ENCODE measurements at places on chromosomes 6 and 20.

DNA sequence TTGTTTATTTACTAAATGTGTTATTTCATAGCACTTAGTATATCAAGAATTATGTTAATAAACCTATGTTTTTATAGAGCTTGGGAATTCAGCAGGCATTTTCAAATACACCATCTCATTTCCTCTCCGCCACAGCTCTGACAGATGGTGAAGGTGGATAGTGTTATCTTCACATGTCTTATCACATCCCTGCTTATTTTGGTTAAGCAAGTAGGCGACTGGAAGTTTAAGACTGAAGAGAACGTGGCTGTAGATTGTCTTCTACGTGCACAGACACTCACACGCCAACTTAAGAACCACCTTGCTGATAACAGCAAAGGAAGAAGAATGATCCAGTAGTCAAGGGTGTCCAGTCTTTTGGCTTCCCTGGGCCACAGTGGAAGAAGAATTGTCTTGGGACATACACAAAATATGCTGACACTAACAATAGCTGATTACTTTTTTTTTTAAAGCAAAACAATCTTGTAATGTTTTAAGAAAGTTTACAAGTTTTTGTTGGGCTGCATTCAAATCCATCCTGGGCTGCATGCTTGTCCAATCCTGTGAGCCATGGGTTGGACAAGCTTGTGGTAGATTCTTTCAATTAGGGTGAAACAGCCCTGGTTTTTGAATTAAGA, 43.3 kb upstream of the SCGN start:
- no peak for DNase-seq

GRCh38 chr20:10236540-10237533, 18.2 kb downstream of the SNAP25 start:
- DNase-seq: no peak

- DNase-seq: no peak
These were observed 217.3 kb downstream of the ATXN1 start for GRCh38 chr6:16544006-16544405.

DNA sequence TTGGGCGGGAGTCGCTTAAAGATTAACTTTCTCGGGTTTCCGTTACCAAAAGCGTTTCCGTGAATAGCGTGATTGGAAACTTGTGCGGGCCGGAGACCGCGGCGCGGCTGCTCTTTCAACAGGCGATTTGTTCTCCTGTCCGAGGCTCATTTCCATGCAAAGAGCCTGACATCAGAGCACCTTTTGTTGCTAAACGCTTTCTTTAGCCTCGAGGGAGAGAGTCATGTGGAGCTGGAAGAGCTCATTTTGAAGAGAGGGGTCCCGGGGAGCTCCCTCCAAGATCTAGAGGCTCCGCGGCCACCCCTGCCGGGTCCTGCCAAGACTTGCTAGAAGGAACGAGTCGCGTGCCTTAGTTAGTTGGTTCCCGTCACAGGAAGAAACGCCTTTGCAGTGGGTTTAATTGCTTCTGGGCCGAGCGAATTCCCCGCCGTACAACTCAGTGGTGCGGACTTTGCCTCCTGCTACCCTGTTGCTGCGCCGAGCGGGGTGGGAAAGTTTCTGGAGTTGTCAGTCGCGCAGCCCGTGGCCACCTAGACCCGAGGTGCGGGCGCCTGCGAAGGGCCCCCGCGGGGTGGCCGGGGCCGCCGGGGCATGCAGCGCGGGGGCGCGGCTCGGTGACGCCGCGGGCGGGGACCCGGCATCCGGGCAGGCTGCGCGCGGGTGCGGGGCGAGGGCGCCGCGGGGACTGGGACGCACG, at the start of gene SASH1:
SASH1 (plus strand) TSS at position 489 of the 697 bp plus-strand sequence. CDS start 230 bp downstream, outside the sequence.
- no peak for DNase-seq

DNA sequence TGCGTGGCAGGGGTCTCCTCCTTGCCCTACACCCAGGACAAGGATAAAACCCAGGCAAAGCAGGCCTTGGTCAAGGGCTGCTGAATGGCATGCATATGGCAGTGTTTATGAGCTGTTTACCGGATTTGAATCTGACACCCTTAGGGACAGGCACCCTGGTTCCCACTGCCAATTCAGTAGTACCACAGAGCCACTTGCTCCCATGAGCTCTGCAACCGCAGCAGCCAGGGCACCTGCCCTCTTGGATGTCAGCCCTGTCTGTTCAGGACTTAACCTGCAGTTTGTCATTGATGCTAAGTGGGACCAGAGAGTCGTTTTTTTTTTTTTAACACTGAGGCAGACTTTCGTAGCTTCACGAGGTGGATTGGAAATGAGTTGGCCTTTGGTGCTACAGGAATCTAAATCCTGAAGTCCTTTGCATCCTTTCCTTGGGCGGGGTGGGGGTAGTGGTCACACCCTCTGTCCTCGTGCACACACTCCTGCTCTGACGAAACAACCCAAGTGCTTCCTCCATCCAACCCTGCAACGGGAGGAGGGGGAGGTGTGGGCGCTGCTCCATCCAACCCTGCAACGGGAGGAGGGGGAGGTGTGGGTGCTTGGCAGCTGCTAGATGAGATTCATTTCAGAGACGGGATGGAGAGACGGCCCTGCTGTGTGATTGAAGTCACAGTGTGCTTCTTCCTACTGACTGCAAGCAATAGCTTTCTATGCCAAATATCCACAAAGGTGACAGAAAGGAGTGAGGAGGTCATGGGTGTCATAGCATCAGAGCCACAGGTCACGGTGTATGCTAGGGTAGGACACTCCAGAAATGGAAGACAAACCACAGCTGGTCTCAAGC, 166.5 kb downstream of the SMOC2 start:
- DNase-seq: no peak

All from CD4-positive, alpha-beta T cell treated with Interleukin-4 for 4 hours (primary cell).